ENCODE measurements at places on chromosomes 2 and 18. TPM values are rescaled to one million over a fixed set of nuclear protein-coding genes. Genes with fewer than 3 reads are reported as not detected.

Gene NETO1
- total RNA-seq = not detected

Gene SP140L
- 17.5 TPM for total RNA-seq

Gene TEKT4
- not detected for total RNA-seq

DNA sequence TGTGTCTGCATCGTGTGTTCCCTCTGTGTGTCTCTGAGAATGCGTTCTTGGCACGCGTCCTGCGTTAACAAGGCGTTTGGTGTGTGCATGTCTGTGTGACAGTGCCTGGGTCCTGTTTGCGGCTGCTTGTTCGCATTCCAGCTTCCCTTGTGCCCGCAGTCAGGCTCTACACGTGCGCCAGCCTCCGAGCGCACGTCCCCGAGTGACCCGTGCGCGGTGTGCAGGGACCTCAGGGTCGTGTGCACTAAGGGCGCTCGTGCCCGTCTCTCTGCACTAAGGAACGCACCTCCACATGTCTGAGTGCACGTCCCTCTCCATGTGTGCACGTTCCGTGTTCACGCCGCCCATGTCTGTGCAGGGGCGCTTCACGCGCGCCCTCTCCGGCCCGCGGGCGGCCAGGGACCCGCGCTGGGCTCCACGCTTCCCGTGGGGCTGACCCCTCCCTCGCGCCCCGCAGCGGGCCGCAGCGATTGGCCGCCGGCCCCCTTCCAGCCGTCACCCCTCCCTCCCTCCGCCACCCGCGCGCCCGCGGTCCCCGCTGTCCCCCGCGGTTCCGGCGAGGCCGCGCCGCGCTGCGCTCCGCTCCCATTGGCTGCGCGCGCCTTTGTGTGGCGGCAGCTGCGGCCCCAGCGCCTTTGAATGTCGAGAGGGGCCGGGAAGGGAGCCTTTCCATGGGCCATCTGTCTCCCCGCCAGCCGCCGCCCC lies 229.4 kb downstream of the HAUS1 start:
- H3K27ac ChIP-seq = no peak overlapping the region
- DNase-seq = no peak
- H3K27me3 ChIP-seq = peaks cover 3% of the 10 kb centered on the region
- no peak overlapping the region for H3K4me3 ChIP-seq
- H3K36me3 ChIP-seq = no peaks in the 10 kb centered on the region

DNA sequence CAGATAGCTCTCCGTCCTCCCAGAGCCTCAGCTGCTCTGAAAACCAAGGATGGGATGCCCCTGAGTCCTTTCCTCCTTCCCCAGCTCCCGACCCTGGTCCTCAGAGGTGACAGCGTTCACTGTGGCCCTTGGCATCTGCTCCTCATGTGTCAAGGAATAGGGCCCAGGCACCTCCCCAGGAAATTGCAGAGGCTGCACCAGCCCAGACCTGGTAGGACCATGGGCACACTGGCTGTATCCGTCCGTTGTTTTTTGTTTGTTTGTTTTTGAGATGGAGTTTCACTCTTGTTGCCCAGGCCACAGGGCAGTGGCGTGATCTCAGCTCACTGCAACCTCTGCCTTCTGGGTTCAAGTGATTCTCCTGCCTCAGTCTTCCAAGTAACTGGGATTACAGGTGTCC lies 37.5 kb upstream of the SLC66A3 start:
- H3K36me3 ChIP-seq = no peaks in the 10 kb centered on the region
- H3K4me3 ChIP-seq = no peak overlapping the region
- no peak for DNase-seq
- H3K27me3 ChIP-seq = peaks cover 13% of the 10 kb centered on the region
- H3K27ac ChIP-seq = no peak overlapping the region
